ENCODE measurements at places on chromosomes 13 and 19.
A peak's percentile ranks its signal among the peaks of the same experiment; 100 is the strongest.

GRCh38 chr13:23579896-23580683 is 9.9 kb downstream of the TNFRSF19 start:
- no peak for DNase-seq

DNA sequence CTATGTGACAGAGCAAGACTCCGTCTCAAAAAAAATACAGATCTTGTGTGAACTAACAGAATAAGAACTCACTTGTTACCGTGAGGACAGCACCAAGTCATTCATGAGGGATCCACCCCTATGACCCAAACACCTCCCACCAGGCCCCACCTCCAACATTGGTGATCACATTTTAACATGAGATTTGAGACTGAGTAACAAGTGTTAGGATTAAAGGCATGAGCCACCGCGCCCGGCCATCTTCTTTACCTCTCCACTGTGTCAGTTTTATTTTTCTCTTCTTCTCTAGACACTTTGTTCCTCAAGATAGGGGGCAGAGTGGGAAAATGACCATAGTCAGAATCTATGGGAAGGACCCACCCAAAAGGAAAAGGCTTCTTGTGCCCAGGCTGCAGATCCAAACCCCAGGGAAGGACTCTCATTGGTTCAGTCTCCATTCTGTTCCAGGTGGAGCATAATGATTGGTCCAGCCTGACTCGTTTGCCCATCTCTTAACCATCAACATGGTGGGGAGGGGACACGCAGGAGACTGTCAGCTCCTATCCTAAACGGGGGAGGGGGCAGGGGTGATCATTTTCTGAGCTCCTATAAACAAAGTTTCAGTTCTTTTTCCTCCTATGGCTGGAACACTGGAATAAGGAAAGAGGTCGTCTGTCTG is 1.3 kb upstream of the CALM3 start:
- no peak for DNase-seq

DNA sequence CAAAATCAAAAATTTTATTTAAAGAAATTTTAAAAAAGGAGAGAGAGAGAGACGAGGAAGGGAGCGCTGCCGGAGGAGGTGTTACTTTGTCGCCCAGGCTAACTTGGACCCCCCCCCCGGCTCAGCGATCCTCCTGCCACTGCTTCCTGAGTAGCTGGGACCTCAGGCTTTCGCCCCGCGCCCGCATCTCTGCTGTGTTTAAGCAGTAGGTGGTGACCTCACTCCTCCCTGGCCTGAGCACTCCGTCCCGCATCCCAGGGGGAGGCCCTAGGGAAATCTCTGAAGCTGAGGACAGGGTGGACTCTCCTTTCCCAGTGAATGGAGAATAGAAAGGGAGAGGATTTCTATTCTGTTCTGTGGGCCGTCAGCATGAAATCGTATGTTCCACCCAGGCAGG is 485 bp upstream of the ZNF845 start:
- DNase-seq = peak; percentile 28

GRCh38 chr13:77470986-77471385 is 64.5 kb upstream of the SCEL start:
- DNase-seq = no peak

- DNase-seq = peak; percentile 47
Observed at GRCh38 chr19:5718037-5718578, 1.8 kb downstream of the LONP1 start.

DNA sequence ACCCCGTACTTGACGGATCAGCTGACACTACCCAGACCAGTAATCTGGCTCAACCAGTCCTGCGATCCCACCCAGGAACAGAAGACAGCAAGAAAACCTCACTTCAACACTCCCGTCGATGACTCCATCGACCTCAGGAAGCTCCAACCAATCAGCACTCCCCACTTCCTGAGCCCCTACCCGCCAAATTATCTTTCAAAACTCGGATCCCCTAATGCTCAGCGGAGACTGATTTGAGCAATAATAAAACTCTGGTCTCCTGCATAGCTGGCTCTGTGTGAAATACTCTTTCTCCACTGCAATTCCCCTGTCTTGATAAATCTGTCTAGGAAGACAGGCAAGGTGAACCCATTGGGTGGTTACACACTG is 1.2 kb downstream of the LSM4 start:
- no peak for DNase-seq

- no peak for DNase-seq
Observed at GRCh38 chr19:8151767-8152035, 2.3 kb upstream of the FBN3 start.

- no peak for DNase-seq
Observed at GRCh38 chr13:77412116-77412635, 85.3 kb upstream of the MYCBP2 start.

DNA sequence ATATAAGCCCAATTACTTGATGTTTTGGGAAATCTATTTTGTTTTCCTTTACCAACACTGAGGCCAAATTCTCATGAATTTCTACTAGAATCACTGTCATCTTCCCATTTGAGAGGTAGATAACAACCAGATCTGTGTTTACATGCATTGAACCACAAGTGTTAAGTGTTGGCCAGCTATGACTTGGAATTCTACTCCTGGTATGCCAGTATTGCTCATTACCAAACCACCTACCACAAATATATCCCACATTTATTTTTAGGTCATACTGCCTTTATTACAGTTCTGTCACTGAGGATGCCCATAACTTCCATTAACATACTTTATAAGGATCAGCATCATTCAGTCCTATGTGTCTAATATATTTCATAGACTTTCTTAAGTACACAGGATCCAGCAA is 328.9 kb downstream of the DIAPH3 start:
- no peak for DNase-seq

DNA sequence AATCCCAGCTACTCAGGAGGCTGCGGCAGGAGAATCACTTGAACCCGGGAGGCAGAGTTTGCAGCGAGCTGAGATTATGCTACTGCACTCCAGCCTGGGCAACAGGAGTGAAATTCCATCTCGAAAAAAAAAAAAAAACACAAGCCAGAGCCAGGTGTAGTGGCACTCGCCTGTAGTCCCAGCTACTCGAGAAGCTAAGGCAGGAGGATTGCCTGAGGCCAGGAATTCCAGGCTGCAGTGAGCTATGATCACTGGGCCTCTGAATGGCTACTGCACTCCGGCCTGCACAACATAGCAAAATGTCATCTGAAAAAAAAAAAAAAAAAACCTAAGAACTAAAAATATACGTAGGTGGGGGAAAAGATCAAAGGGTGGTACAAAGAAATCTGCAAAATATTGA is 19.4 kb downstream of the EPS15L1 start:
- DNase-seq = no peak

DNA sequence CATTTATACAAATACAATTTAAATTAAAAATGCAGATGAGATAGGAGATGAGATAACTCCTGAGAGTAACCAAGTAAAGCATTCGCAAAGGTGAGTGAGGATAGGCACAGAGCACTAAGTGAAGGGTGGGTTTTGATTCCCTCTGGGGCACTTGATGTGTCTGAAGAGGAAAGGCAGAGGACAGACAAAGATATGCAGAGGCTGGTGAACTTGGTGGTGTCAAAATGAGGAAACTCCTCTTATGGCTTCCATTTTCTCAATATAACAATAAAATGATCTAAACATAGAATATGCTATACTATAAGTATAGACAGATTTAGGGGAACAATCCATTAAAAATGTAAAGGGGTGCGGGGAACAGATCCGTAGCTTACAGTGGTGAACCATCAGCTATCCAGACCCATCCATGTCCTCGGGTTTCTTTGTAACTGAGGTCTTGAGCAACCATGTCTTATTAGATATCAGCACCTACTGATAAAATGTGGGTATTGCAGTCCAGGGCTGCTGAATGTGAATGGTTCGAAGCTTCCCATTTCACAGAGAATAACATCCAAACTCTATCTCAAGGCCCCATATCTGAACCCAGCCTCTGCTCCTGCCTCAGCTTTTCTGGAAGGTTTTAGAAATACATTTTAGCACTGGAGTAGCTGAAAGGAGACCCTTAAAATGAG is 73.9 kb upstream of the SLC10A2 start:
- no peak for DNase-seq

DNA sequence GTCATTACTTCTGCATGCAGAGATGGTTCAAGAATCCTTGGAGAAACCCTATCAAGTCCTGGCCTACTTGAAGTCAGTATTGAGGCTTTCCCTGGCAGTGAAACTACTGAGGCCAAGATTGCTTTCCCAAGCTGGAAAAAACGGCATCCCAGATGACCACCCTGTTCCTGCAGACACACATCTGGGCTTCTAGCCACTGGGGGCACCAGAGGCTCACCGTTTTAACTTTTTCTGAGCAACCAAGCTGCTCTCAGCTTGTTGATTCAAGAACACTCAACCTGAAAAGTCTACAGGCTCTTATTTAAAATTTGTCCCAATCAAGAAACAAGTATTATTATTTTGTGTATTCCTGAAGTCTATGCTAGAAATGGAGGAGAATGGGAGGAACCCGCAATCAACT is 66.6 kb downstream of the SPRYD7 start:
- no peak for DNase-seq

DNA sequence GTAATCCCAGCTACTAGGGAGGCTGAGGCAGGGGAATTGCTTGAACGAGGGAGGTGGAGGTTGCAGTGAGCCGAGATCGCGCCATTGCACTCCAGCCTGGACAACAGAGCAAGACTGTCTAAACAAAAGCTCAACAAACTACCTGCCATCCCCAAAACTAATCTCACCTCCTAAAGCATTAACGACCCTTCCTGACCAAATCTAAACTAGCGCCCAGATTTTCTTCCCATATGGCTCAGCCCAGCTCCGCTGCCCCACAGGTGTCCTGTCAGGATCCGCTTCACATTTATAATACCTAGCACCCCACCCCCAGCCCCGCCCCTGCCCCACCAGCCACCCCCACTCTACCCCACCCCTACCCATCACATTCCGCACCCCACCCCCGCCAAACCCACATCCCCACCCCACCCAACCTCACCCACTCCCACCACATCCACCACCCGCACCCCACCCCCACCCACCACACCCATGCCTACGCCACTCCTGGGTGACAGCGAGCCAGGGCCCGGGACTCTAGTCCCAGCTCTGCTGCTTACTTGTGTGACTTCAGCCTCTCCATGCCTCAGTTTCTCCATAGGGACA is 599 bp downstream of the C19orf12 start:
- DNase-seq = peak; percentile 51

DNA sequence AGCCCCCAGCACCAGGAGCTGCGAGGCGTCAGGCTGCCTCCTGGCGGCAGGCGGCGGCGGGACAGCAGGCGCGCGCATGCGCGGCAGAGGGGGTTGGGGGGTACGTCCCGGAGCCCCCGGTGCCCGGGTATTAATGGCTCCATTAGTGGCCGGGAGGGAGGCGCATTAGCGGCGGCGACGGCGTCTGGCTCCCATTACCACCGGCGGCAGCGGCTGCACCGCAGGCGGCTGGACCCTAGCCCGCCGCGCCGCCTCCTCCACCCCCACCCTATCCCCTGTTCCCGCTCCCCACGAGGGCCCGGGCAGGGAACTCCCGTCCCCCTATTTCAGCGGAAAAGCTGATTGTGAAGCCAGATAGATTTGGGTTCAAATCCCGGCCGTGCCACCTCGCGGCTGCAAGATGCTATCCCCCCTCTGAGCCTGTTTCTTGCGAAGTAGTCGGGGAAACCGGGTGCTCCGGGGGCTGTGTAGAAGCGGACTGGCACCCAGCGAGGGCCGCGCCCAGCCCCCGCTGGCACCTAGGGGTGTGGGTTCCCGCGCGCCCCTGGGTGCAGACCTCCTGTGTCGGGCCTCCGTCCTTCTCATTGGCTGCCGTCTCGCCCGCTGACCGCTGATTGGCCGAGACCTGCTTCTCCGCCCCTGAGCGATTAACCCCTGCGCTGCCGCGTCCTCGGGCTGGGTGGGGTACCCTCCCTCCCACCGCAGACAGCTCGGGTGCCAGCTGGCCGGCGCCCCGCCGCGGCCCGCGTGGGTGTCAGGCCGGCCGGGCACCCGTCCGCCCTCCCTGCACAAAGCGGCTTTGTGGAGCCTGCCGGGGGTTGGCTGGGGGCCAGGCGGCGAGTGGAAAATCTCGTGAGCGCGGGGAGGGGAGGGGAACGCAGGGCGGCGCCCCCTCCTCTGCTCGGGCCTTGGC is 11.1 kb downstream of the CIC start:
- peak; percentile 80 for DNase-seq

DNA sequence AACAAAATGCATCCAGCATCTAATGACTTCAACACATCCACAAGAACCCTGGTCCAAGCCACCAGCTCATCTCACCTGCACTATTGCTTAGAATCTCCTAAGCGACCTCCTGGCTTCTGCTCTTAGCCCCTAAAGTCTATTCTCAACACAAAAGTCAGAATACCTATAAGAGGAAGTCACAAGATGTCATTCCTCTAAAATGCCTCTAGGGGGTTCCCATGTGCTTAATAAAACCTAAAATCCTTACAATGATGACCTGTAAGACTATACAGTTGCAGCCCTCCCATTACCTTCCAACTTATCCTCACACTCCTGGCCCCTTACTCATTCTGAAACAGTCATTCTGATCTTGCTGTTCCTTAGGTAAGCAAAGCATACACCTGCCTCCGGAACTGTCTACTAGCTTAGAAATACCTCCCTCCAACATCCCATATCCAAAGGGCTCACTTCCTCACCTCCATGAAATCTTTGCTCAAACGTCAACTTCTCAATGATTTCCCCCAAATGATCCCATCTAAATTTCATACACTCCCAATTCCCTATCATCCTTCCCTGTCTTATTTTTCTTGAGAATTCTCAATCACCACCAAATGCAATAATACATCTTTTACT is 10.0 kb downstream of the ATP7B start:
- no peak for DNase-seq

DNA sequence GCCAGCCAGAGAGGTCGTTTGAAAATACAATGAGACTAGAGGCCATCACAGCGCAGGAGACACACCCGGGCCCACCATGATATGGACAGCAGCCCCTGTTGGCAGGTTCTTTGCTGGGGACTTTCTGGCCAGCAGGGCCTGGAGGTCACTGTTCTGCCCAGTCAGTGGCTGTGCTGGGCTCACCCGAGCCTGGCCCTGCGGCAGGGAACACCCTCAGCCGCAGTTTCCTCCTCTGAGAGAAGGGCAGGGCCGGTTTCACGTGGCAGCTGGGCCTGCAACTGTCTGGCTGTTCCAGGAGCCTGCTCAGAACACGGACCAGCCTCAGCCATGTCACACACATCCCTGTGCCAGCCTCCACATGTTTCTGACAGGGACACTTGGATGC is 39.4 kb downstream of the ADPRHL1 start:
- no peak for DNase-seq

- peak; percentile 49 for DNase-seq
Observed at GRCh38 chr19:50705422-50706019, 14.1 kb downstream of the SHANK1 start.

DNA sequence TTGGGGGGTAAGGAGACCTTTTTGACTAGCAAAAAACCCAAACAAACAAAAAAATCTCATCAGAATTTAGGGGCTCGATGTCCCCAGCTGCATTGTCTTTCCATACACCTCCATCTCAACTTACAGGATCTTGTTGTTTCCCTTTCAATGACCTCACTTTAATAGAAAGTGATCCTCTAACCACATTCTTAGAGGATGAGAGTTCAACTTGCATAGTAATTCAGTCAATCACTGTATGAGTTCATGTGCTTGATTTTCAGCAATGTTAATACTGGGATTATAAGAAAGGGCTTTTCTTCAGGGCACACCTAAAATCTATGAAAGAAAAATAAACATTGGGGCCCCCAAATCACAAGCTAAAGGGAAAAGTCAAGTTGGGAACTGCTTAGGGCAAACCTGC is 1512.0 kb downstream of the SLITRK1 start:
- DNase-seq = no peak

- no peak for DNase-seq
Observed at GRCh38 chr19:35442091-35442490, 6.0 kb upstream of the FFAR2 start.
